ENCODE measurements at places on chromosomes 11 and 22.
A peak's percentile ranks its signal among the peaks of the same experiment; 100 is the strongest.

DNA sequence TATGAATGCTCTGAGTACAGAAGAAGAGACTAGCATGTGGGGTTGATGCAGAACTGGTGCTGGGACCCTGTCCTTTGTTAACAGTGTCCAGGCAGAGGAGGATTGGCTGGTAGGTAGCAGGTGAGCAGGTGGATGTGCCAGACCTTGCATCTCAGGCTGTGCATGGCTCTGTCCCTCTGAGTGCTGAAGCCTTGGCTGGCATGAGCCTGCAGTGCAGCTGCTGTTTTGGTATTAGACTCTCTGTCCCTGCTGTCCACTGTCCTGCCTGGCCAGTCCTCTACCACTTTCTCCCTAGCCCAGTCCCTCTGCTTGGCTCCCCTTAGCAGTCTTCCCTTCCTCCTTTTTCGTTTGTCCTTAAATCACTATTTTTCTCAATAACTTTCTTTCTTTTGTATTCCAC is 213.6 kb upstream of the ZBED5 start:
- no peak for DNase-seq

DNA sequence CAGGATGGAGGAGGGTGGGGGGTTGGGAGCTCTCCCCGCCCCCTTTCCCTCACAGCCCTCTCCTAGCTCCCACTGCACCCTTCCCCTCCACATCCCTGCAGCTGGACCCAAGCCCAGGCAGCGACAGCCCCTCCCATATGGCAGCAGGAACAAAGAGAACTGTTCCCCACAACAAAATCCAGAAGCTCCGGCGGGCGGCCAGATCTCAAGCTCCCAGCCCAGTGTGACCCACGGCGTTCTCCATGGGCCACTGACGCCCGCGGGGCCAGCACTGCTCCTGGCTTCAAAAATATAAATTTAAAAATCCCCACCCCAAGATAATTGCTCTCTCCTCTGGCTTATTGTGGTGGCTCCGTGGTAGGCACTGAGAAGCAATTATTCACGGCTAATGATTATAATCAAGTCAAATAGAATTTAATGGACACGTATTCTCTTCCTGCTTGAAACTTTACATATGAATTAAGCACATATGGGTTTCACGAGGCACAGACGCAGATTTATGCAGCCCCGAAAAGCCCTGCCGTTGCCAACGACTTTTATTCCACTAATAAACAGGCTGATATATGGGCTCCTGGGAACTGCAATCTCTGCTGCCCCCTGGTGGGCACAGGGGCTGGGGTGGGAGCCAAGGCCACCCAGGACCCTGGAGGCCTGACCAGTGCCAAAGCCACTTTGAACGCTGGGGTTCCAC is 17.5 kb downstream of the MACROD1 start:
- peak; percentile 84 for DNase-seq

DNA sequence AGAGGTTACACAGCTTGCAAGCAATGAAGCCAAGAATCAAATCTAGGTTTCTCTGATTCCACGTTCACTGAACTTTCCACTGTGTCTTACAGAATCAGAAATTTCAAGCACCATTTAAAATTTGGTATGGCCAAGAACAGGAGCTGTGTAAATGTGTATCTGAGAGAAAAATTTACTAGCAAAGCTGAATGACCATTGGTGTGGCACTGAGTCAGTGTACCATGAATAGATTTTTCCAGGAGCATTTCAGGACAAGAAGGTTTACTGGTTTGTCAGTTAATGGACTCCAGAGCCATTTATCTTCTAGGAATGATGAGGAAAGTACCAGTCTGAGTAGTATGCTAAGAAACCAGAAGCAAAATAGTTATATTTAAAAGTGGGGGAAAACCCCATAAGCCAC is 269.4 kb upstream of the FAT3 start:
- no peak for DNase-seq

DNA sequence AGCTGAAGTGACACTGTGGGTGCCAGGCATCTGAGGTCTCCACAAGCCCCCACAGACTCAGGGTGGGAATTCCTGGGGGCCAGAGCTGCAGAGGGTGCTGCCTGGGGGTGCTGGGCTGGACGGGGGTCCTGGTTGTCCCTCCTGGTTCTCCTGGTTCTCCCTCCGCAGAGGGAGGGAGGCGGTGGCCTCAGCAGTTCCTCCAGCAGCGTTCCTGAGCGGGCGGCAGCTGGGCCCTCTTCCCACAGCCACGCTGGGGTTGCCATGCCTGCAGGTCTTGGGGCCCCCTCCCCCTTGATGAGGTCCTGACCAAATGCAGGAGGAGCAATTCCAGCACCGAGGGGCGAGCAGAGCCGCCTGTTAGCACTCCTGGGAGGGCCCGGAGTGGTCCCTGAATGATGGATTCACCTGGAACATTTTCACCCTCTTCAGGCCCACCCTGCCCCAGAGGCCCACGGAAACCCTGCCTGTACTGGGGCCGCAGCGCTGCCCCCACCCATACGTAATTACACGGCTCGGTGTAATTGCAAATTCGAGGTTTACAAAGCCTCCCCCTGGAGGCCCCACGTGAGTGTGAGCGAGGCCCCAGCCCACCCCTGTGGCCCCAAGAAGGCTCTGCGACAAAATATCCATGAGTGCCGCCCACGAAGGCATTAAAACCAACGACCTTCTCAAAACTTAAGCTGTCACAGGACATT is 635 bp downstream of the C11orf21 start:
- no peak for DNase-seq

- DNase-seq, result no peak
Observed at GRCh38 chr22:25511725-25512124, 52.8 kb upstream of the GRK3 start.

- no peak for DNase-seq
Observed at GRCh38 chr11:76214968-76215548, 8.8 kb upstream of the WNT11 start.

DNA sequence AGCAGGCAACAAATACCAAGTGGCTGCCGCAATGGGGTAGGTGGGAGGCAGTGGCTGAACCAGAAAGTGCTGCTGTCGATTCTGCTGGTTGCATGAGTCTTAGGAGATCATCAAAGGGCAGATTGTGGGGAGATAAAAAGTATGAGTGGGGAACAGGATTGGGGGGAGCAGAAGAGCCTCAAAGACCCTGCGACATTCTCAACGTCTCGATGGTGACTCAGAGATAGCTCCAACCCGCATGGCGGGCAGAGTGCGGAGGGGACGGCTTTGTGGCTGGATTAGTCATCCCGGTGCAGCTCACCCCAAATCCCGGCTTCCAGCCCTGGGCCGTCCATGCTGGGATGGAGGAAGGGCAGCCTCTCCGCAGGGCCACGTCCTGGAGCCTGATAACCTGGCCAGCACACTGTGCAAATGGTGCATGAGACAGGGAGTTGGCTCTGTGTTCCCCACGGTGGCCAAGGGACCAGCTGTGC is 11.6 kb upstream of the RTN4R start:
- DNase-seq, result peak; percentile 24

DNA sequence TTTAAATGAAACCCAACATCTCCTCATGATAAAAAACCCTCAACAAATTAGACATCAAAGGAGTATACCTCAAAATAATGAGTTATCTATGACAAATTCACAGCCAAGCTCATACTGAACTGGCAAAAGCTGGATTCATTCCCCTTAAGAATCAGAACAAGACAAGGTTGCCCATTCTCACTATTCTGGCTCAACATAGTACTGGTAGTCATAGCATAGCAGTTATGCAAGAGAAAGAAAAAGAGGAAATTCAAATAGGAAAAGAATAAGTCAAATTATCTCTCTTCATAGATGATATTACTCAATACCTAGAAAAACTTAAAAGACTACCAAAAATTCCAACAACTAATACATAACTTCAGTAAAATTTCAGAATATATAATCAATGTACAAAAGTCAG is 29.4 kb upstream of the XKR3 start:
- DNase-seq, result no peak

DNA sequence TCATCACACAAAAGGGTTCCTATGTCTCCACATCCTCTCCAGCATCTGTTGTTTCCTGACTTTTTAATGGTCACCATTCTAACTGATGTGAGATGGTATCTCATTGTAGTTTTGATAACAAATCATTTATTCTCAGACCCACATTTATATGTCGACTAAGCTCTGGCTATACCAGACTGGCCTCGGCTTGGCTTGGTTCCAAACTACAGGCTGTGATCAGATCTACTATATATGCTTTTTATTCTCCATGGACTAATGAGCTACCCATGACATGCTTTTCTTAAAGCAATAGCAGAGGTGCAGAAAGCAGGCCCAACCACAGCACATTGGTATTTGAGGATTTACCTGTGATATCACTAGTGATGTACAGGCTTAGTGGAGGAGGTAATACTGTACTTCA is 139.8 kb upstream of the PGR start:
- no peak for DNase-seq

DNA sequence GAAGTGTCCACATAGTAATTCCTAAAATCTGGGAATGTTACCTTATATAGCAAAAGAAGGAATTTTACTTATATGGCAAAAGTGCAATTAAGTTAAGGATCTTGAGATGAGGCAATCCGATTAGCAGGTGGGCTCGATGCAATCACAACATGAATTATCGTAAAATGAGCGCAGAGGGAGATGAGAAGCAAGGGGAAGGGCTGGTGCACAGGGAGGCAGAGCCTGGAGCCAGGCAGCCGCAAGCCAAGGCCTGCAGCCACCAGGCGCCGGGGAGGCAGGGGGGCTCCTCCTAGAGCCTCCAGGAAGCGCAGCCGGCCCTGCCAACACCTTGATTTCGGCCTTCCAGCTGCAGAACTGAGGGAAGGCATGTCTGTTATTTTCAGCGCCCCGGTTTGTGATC is 85.7 kb downstream of the CELSR1 start:
- DNase-seq, result no peak

- no peak for DNase-seq
Observed at GRCh38 chr11:61489833-61490721, 18.5 kb upstream of the LRRC10B start.

DNA sequence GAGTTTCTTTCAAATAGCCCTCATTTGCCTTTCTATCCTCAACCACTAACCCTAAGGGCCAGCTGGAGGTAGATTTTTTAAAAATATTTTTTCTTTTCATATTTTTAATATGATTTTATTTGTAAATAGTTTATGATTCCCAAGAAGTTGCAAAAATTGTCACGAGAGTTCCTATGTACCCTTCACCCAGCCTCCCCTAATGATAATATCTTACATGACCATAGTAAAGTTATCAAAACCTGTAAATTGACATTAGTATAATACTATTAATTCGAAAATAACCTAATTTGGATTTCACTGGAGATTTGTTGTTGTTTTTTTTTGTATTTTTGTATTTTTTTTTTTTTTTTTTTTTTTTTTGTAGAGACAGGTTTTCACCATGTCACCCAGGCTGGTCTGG is 495.5 kb downstream of the MIAT start:
- DNase-seq, result no peak

Measured in Calu3 (cell line).